ENCODE measurements at places on chromosomes 11 and 22. TPM values are rescaled to one million over a fixed set of nuclear protein-coding genes. Genes with fewer than 3 reads are reported as not detected.

Gene CCS
- 18.8 TPM for total RNA-seq

Gene MMP10
- not detected for total RNA-seq

Gene SLC22A6
- not detected for total RNA-seq

Gene EP300
- 48.7 TPM for total RNA-seq

Gene MS4A6E
- total RNA-seq, result not detected

Gene C11orf86
- total RNA-seq, result not detected

Gene APOA4
- not detected for total RNA-seq

Gene OR51V1
- total RNA-seq, result not detected

Gene KRTAP5-4
- total RNA-seq, result not detected

Gene ISX
- not detected for total RNA-seq

Gene SLC5A4
- 0.43 TPM for total RNA-seq

Gene ANKK1
- 0.23 TPM for total RNA-seq

Gene BCO2
- total RNA-seq, result 3.8 TPM

Gene PTPN5
- total RNA-seq, result 0.93 TPM

Gene SCGB1D2
- not detected for total RNA-seq

Gene RFPL3
- total RNA-seq, result not detected

Gene RAB36
- total RNA-seq, result 5.1 TPM

Gene SEPTIN5
- 29.8 TPM for total RNA-seq

Gene BTG4
- total RNA-seq, result not detected

Gene PHLDB1
- total RNA-seq, result 201 TPM

Gene MISFA
- 1.4 TPM for total RNA-seq

Gene KRTAP5-10
- total RNA-seq, result not detected

Gene MOGAT2
- total RNA-seq, result not detected

Gene SLC22A8
- total RNA-seq, result not detected

Gene HORMAD2
- not detected for total RNA-seq

Gene BBS1
- total RNA-seq, result 23.4 TPM

Gene PATE4
- total RNA-seq, result not detected

Gene TEX54
- not detected for total RNA-seq

Gene INS
- not detected for total RNA-seq

Gene OR8K1
- total RNA-seq, result not detected

Gene RFPL1
- total RNA-seq, result not detected

Gene APOL6
- total RNA-seq, result 12.6 TPM

Gene REXO2
- total RNA-seq, result 104 TPM

Gene MYBPC3
- total RNA-seq, result 0.19 TPM

Gene CD44
- 562 TPM for total RNA-seq

Gene GRIK4
- total RNA-seq, result 0.19 TPM

Gene SAA2
- 57.1 TPM for total RNA-seq

Gene DNAJB7
- total RNA-seq, result not detected

Gene SHANK2
- 0.67 TPM for total RNA-seq

Gene WEE1
- 16.7 TPM for total RNA-seq

Gene ART1
- 0.42 TPM for total RNA-seq

Gene NXPE2
- total RNA-seq, result 0.42 TPM

Gene SCGB1A1
- not detected for total RNA-seq

Gene MS4A2
- total RNA-seq, result 1.4 TPM

Gene CCDC87
- 0.46 TPM for total RNA-seq

All from posterior vena cava (tissue), 2 donors.